SHP77 (cell line): ENCODE measurements at places on chromosomes 6 and 20.

- DNase-seq, result no peak
Measured at GRCh38 chr6:49933526-49933925, 30.4 kb downstream of the DEFB114 start.

- DNase-seq, result no peak
Measured at GRCh38 chr6:150256618-150257272, 112.1 kb upstream of the IYD start.

DNA sequence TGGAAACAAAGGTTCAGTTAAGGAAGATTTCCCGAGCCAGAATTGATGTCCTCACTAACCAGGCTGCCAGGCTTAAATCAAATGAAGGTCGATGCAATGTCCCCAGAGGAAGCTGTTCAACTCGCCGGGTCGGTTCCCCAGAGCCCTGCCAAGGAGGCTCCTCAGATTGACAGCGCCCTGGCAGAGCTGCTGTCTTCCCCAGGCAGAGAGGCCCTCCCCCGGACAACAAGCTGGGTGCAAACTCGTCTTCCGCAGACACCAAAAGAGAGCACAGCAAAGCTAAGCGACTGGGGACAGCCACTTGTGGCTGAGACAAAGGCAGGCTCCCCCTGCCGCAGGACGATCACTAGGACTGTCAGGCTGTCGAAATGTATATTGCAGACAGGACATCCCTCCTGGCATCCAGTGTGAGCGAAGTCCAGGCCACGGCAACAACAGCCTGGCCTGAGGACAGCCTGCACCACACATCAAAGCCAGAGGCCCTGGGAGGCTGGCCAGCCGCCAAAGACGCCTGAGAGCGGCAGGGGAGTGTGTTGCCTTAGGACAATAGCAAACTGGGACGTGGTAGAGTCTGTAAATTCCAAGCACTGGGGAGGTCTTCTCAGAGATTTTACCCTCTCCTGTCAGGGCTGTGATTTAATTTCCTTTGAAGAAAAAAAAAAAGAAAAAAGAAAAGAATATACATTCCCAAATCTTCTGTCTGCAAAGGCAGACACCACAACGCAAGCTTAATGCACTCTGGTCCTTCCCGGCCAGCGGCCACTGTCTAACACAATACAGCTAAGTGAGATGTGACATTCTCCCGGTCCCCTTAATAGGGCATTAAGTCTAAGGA lies 99.1 kb downstream of the HIVEP2 start:
- peak; percentile 84 for DNase-seq

- DNase-seq, result no peak
Measured at GRCh38 chr6:135828021-135828420, 23.5 kb upstream of the PDE7B start.

DNA sequence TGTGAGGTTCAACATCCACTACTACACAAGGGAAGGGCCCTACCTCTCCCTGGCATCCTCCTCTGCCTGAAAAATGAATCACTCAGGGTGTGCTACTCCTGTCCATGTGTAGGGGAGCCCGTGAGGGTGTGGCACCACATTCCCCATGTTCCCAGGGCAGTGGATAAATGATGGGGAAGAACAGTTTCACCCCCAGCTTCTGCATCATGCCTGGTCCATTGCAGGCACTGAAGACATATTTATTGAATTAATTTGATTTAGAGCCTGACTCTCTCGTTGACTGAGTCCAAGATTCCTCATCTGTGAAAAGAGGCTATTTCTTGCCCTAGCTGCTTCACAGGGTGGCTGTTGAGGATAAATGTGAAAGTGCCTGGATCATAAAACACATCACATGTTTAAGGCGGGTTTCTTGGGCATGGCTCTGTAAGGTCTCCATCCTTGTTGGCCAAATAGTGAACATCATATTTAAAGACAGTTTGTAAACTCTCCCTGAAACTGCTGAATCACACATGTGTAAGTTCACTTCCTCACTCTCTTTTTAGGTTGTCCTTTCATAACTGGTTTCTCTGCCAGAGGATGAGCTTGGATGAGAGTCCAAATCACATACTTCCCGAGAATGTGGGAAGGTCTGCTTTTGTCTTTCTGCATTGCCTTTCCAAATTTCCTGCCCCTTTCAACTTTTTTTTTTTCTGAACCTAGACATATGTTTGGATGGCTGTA lies 79.7 kb upstream of the FYN start:
- no peak for DNase-seq

GRCh38 chr6:131678442-131678841 lies 22.8 kb downstream of the OR2A4 start:
- no peak for DNase-seq

- no peak for DNase-seq
Measured at GRCh38 chr6:23477586-23477985, 648.4 kb upstream of the NRSN1 start.

DNA sequence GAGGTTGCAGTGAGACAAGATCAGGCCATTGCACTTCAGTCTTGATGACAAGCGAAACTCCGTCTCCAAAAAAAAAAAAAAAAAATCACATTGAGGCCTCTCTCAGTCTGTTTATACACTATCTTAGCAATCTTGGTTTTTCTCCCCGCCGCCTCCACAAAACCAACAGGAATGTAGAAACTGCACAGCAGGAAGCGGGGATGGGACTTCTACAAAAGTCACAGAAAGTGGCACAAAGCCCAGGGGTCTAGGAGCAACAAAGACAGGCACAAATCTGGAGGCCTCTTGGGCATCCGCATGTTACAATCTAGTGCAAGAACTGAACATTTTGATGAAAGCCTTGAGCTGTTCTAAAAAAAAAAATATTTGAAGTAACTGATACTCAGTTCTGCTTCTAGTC lies 48.6 kb downstream of the KDM1B start:
- no peak for DNase-seq

DNA sequence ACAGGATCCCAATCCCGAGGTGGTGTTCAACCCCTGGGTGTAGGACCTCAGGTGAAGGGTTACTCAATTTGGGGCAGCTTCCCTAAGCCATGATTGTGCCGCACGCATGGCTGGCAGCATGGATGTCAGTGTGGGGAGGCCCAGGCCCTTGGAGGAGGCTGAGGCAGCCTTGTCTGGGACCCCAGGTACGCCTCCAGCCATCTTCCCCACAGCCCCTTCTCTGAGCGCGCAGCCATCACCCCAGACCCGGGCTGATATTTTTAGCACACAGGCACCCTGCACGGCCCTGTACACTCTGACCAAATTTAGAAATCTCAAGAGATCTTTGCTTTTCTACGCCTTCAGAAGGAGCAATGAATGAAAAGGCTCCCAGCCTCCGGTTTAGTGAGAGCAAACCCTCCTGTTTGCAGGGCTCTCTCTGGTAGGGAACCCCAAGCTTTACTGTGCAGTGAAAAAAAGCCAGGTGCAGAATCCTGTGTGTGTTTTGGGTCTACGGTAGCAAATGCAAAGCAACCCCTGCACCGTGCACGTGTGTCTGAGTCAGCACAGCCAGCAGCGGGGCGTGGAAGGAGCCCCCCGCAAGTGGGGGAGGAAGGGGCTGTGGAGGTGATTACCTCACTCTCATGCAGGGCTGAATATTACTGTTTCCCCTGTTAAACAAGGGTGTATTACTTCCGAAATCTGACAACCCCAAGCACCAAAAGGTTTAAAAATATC lies 44.3 kb downstream of the CTCFL start:
- no peak for DNase-seq
